ENCODE measurements at places on chromosomes 2 and 18. TPM values are rescaled to one million over a fixed set of nuclear protein-coding genes. Genes with fewer than 3 reads are reported as not detected.

The SERPINB11 gene
- total RNA-seq, result not detected

The PIEZO2 gene
- total RNA-seq, result not detected

The MREG gene
- 27.5 TPM for total RNA-seq

DNA sequence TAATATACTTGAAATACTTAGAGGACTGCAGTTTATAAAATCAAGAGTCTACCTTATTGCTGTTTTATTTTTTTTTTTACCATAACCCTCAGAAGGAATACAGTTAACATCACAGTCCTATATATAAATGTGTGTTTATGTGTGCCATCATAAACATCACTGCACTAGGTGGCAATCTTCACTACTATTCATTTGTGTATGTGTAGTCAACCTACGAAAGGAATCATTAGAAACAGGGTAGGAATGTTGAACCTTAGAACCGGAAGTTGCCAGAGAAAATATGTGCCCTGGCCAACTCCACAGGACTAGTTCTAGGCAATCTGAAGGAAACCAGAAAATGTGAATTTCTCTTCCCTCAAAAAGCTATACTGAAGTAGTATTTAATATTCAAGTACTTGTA is 3.4 kb downstream of the GEN1 start:
- no peak for DNase-seq

The LIMS4 gene
- total RNA-seq, result 1.4 TPM
